Stimulated activated CD4-positive, alpha-beta T cell treated with anti-CD3 and anti-CD28 coated beads, Interleukin-1b, Interleukin-23, amount 100 ng/mL, for 24 hours (primary cell): ENCODE measurements at places on chromosomes 1 and 21.

DNA sequence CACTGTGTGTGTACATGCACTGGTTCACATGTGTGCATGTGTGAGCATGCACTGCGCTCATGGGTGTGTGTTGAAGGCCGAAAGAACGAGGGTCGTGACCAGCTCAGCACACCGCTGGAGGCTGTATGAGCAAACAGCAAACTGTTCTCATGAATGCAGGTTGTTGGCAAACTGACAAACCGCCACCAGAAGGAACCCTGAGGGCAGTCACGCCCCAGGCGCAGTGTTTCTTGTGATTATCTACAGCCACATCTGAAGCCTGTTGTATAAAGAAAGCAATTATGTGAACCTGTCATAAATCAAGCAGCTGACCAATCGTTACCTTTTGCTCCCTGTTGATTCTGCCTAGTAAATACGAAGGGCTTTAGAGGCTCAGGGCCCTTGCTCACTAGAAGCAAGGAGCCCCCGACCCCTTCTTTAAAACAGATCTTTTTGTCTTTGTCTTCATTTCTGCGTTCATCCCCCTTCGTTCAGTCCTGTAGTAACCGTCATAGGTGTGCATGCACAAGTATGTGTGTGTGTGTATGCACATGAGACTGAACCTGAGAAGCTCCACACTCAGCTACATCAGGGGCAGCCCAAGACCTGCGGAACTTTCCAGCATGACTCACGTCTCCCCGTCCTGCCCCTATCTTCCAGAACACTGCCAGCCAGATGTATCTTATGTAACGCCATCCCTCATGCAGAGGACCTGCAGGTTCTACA, 16.8 kb upstream of the RIPK4 start:
- no peak for DNase-seq

DNA sequence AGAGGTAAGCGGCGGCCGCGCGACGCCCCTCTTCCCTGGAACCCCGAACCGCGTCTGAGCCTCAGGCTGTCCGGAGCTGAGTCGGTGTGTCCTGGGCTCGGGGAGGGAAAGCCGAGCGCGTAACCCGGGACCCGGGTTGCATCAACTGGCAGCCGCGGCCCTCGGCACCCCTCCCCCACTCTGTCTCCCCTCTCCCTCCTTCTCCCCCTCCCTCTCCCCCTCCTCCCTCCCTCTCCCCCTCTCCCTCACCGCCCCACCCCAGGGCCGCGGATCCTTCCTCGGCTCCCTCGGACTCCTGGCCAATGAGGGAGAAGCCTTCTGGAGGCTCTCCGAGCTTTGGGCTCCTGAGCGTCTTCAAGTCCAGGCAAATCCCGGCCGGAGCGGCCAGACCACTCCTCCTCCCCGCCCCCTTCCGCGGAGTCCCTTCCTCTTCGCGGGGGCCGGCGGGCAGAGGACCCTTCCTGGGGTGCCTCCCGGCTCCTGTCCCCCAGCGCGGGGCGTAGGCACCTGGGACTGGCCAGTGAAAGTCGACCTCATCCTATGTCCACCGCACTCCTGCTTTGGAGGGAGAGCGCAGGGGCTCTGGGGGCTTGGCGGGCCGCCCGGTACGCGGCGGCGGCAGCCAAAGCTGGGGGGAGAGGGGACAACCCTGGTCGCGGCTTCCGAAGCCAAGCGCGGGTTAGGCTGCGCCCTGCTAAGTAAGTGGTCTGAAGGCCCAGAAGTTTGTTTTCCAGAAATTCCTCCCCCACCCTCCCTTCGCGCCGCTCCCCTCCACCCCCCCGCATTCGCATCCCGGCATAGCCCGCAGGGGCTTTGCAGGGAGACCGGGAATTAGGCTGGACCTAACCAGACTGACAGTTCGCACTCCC, 850 bp downstream of the SESN2 start:
- no peak for DNase-seq

DNA sequence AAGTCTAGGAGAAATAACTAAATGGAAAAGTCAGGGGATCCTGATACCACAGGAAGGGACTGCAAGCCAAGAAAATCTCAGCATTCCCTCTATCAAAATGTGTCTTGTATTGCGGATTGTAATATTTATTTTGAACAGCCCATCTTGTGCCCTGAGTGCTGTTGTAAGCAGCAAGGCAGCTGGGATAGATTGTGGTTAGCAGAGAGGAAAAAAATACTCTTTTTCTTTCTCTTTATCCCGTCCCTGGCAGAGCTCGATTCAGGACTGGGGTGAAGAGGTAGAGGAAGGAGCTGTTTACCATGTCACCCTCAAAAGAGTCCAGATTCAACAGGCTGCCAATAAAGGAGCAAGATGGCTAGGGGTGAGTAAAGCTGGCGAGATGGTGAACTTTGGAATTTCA, 1.2 kb downstream of the RGL1 start:
- no peak for DNase-seq

DNA sequence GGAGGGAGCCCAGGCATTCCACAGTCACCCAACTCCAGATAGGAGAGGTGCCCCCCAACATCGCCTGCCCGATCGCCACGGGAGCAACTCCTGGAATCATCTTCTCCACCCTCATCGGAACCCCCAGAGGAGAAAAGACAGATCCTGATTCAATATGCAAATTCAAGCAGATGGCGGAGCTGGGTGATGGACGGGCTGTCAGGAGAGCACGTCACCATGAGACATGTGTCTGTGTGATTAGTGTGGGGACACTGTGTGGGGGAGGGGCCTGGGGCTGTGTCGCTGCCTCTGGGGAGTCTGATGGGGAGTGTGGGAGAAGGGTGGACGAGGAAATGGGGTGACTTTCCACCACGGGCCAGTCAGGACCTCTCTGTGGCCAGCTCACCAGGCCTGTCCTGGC, 90.2 kb upstream of the CSF3R start:
- no peak for DNase-seq

DNA sequence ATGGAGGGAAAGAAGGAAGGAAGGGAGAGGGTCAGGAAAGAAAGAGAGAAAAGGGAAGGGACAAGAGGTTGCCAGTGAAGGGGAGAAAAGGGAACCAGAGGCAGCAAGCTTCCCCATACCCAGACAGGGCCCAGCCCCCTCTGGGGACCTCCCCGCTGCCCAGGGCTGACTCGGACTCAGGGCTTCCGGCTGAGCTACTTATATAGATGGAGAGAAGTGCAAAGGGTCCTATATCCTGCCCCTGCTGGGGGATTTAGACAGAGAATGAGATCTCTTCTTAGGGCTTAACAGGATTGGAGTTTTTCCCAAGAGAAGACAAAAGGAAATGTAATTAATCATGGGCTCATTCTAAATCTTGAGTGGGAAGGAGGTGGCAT, at the start of gene ETV3L:
Gene ETV3L (minus strand): TSS at position 176 of the 377 bp plus-strand sequence. CDS start 285 bp downstream, outside the sequence.
- DNase-seq = no peak

GRCh38 chr1:147389532-147390184, 147.2 kb downstream of the CHD1L start:
- DNase-seq = no peak

- DNase-seq = no peak
Observed at GRCh38 chr1:224127925-224128819, 14.3 kb downstream of the FBXO28 start.

GRCh38 chr21:32764186-32764585, 7.4 kb downstream of the PAXBP1 start:
- no peak for DNase-seq

DNA sequence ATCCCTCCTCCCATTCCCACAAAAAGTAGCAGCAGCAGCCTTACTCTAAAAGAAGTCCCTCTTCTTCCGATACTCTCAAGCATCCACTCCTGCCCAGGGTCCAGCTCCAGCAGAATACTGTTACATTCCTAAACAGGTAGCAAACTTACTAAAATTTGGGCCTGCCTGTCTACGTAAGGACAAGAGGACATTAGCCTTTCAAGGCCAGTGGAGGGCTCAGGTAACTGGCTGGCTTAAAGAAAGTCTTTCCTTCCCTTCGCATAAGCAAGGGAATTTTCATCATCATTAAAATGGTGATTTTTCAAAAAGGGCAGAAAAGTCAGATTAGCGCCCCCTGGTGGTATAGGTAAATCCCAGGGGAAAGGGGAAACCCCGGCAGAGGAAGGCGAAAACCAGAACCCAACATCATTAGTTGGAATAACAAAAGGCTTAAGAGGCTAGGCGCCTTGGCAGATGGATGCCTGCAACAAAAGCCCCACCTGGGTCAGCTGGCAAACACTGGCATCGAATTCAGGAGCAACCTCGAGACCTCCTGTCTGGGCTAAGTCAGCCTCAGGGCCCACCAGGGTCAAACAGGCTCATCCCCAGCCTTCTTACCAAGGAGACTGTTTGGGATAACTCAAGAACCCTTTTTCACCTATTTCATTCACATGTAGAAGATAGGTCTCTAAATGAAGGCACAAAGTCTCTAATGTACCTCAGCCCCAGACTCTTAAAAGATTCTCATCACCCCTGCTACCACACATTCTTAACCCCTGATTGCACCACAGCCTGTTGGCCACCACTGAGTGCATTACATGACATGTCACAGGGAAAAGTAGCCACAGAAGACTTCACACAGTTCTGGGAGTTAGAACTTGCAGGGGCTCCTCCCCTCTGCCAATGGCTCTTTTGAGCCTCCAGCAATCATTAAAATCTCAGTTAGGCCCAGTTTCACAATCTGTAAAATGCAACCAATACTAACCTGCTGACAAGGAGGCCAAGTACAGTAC, 36.7 kb downstream of the ERI3 start:
- DNase-seq = peak; percentile 25

GRCh38 chr1:239976130-239976968, 115.3 kb upstream of the FMN2 start:
- DNase-seq = no peak

GRCh38 chr1:108845991-108846390, 10.9 kb downstream of the AKNAD1 start:
- DNase-seq = no peak

GRCh38 chr1:91596474-91596873, 95.8 kb downstream of the CDC7 start:
- no peak for DNase-seq

- DNase-seq = no peak
Observed at GRCh38 chr1:225866981-225867380, 15.2 kb downstream of the TMEM63A start.

DNA sequence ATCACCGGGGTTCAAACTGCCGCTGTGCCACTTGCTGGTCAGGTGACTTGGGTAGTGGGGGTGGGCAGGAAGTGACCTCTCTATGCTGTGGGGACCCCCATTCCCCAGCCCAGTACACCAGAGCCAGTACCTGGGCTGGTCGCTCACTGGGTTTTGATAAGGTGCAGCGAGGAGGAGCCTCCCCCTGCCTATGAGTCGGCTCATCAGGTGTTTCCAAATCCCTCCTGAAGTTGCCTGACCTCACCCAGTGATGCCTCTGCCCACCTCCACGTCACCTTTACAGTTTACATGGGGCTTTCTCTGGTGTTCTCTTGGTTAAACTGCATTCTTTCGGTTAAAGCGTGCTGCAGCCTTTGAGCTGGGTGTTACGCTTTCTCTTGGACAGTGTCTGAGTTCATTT, 58.2 kb downstream of the ARHGEF10L start:
- no peak for DNase-seq

DNA sequence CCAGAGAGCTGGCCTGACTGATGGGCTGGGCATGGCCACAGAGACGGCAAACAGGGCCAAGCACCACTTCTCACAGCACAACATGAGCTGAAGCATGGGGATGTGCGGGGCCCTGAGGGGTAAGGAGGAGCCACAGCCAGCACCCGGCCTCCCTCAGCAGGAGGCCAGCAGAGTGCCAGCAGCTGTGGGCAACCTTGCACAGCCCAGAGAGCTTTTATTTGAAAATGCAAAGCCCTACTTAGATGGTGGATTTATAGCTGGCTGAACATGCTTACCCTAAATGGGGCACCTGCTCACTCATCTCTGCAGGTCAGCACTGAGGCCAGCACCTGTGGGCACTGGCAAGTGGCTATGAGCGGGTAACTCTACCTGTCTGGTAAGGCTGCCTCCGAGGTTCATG, 44.1 kb downstream of the SLC66A1 start:
- no peak for DNase-seq

DNA sequence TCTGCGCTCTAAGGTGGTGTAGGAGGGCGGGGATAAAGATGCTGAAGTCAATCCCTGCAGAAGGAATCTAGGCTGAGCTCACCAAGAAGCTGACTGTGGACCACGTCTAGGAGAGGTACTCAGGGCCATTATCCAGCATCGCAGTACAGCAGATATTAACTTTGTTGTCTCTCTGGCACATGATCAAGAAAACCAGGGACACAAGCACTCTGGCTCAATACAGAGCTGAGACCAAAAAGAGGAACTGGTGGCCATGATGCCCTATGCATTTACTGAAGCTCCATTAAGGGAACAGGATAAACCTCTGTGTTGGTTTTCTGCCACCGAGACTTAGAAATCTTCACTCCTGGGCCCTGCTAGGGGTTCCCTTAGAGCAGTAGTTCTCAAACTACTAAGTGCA, 38.0 kb upstream of the ANGPTL7 start:
- DNase-seq = no peak

GRCh38 chr1:16430606-16431005, 6.6 kb downstream of the SPATA21 start:
- DNase-seq = no peak

GRCh38 chr1:160953030-160953429, 1.6 kb downstream of the ITLN2 start:
- no peak for DNase-seq

DNA sequence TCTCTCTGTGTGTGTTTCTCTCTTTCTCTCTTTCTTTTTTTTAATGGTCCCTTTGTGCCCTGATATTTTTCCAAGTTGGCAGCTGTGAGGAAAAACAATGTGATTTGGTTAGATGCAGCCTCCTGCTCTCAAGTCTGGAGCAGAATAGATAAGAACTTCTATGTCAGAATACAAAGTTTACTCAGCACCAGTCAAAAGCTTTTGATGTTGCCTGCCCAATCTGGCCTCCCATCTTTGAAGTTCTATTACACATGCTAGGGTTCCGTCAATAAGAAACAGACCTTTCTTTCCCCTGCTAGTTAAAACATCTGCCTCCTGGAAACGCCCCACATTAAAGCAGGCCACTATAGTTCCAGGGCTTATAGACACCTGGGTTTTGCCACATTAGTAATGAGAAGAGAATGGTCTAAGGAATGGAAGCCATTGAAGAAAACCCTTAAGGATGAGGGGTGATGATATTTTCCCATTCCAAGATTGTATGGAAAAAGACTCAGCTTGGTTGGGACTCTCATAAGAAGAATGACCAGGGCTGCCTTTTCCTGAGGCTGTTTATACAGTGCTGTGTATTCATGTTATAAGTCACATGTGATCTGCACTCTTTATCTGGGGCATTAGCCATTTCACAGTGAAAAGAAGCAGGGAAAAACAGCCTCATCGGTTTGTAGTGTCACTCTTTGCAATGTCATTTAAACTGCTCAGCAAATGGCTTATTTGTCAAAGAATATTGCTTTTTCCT, 414.7 kb upstream of the PROX1 start:
- DNase-seq = no peak

DNA sequence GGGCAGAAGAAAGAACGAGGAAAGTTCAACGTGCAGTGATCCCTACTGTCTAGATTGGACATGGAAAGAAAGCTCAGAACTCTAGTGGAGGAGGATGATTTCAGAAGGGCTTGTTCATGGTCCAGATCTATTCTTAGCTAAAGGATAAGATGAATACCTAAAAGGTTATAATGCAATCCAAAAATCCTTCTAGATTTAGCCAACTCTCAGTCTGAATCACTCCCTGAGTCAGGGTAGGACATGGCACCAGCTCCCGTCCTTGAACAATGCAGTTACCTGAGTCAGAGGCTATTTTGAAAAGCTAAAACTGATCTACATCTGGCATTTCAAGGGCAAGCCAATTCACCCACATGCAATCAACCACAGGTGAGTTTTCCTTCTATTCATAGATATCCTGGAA, 38.8 kb upstream of the HIVEP3 start:
- no peak for DNase-seq

GRCh38 chr1:200869376-200869752, 3.4 kb upstream of the GPR25 start:
- DNase-seq = no peak

GRCh38 chr1:150178548-150178947, 28.8 kb downstream of the PLEKHO1 start:
- DNase-seq = no peak

- DNase-seq = no peak
Observed at GRCh38 chr21:41899426-41900202, 20.5 kb upstream of the PRDM15 start.
